ENCODE measurements at places on chromosomes 2 and 18.

GRCh38 chr18:32351032-32351431 lies 119.7 kb downstream of the GAREM1 start:
- no peak for DNase-seq

DNA sequence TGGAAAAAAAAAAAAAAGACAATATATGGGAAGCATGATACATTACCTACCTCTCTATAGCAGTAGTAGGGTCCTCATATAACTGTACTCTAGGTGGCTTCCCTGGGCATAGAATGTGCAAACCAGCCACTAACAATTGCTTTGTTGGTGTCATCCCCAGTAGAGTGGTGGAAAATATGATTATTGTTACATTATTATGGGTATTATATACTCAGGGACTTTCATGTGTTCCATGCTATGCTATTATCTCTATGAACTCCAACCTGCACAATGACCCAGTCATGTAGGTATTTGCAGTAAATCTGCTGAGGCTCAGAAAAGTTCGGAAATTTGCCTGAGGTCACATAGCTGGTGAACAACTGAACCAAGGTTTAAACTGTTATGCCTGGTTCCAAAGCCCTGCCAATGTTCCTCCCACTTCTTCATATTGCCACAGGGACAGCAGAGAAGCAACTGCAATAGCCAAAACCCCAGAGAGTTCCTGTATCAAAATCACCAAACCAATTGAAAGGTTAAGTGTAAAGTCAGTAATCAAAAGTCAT lies 52.6 kb upstream of the MAP4K4 start:
- no peak for DNase-seq

- DNase-seq: no peak
Observed at GRCh38 chr2:38668779-38669479, 3.0 kb downstream of the GALM start.

- no peak for DNase-seq
Observed at GRCh38 chr2:175892046-175892445, 110.0 kb downstream of the LNPK start.

GRCh38 chr2:109058191-109058632 lies 69.2 kb upstream of the EDAR start:
- DNase-seq: no peak

Data from NCI-H187 (cell line).